ENCODE measurements at places on chromosomes 4 and X.

GRCh38 chr4:78345237-78345636 lies 206.3 kb upstream of the ANXA3 start:
- no peak for DNase-seq

DNA sequence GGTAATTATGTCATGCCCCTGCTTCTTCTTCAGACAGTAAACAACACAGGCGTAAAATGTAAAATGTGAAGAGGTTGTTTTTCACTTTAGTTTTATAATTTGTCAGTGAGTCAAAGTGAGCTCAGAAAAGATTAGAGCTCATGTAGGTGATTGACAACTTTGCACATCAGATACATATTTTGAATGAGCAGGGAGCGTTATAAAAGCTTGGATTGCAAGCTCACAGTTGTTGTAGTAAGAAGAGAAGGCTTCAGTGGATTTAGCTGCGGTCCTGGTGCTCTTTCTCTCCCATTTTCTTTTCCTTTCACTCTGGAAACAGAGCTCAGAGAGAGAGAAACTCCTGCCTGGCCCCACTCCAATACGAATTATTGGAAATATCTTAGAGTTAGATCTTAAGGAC lies 26.4 kb downstream of the MTMR1 start:
- no peak for DNase-seq

DNA sequence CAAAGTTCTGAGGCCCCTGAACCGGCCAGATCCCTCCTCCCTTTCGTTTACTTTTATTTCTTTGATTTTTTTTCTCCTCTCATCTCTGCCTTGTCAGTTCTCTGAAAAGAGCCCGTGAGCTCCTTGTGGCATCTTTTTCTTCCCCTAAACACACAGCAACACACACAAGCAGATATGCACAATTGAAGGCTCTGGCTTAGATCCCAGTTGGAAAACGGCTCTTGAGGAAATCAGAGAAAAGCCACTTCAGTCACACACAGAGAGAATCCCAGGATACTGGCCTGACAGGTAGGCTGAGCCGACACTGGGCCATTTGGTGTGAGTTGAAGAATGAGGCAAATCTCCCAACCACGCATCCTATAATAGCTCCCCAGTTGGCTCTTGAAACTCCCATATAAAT lies 12.9 kb downstream of the DIPK2B start:
- no peak for DNase-seq

DNA sequence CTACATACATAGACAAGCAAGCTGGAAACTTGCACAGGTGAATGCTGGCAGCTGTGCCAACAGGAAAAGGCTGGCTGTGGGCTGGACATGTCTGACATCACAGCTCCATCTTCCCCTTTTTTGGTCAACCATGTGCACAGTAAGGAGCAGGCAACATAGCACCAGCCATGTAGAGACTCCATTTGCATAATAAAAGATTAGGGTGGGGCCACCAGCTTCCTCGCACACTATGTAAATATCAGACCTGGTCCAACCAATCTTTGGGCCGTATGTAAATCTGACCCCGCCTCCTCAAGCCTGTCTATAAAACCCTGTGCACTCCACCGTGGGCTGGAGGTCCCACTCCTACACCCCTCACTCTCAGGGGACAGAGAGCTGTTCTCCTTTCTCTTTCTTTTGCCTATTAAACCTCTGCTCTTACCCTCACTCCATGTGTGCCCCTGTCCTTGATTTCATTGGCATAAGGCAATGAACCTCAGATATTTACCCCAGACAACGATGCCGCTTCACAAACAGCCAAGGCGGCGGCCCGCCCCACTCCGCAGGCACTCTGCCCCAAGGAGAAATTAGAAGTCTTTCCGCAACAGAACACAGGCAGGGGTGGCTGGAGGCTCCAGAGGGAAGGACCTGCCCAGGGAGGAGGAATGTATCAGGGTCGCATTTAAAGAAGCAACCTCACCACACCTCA lies 862.2 kb downstream of the TRIML1 start:
- no peak for DNase-seq

Data from foreskin keratinocyte (primary cell).